ENCODE measurements at places on chromosomes 2 and 18.
A peak's percentile ranks its signal among the peaks of the same experiment; 100 is the strongest.

DNA sequence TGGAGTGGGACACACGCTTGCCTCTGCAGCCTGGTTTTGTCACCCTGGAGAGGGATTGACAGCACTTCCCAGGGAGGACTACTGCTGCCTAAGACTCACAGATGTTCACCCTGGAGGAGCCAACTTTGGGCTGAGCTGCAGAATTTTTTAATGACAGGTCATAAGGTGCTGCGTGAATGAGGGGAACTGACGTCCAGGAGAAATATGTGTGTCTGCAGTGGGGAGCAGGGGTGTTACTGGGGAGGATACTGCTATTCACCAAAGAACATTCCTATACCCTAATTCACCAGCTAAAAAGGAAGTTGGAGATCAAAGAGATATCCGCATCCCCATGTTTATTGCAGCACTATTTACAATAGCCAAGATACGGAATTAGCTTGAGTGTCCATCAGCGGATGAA lies 144.4 kb downstream of the MGAT5 start:
- DNase-seq = no peak

- DNase-seq = no peak
These were observed 38.6 kb downstream of the TRIB2 start for GRCh38 chr2:12755384-12755783.

GRCh38 chr2:96577501-96577900 lies 40.9 kb downstream of the ARID5A start:
- no peak for DNase-seq

DNA sequence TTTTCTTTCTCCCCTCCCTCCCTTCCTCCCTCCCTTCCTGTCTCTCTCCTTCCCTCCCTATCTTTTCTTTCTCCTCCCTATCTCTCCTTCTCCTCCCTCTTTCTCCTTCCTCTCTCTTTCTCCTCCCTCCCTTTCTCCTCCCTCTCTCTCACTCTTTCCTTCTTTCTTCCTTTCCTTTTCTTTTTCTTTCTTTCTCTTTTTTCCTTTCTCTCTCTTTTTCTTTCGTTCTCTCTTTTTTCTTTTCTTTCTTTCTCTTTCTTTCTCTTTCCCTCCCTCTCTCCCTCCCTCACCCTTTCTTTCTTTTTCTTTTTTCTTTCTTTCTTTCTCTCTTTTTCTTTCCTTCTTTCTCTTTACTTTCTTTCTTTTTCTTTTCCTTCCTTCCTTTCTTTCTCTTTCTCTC lies 169.7 kb upstream of the LINC00305 start:
- DNase-seq = no peak

- no peak for DNase-seq
These were observed 34.1 kb downstream of the RIT2 start for GRCh38 chr18:43081396-43081795.

GRCh38 chr2:152481881-152482583 lies 147.1 kb downstream of the FMNL2 start:
- no peak for DNase-seq

- DNase-seq = no peak
These were observed 26.3 kb downstream of the FN1 start for GRCh38 chr2:215409331-215410127.

DNA sequence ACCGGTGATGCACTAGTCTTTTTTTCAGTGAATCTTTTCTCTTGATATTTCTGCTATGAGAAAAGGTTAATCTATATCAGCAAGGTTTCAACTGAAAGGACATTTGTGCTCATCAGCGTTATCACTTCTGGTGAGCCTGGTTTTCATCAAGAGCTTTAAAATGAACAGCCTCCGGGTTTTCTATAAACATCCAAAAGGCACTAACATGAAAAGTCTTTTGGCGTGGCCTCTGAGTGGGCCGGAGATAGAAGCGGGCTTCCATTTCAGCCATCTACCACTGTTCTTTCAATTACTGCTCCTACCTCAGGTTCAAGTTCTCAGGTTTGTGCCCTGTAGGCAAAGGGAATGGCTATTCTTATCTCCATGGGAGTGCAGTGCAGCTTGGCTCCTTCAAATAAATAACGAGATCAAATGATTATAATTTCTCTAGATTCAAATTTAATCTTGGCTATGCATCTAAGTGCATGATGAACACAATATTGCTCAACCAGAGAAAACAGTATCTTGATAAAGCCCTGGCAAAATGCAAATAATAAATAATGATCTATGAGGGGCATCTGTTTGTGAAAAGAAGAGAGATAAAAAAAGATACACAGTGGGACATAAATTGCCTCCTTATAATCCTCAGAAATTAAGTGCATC lies 314.8 kb downstream of the CDH2 start:
- DNase-seq = no peak

GRCh38 chr2:126717928-126718327 lies 62.0 kb downstream of the GYPC start:
- no peak for DNase-seq

DNA sequence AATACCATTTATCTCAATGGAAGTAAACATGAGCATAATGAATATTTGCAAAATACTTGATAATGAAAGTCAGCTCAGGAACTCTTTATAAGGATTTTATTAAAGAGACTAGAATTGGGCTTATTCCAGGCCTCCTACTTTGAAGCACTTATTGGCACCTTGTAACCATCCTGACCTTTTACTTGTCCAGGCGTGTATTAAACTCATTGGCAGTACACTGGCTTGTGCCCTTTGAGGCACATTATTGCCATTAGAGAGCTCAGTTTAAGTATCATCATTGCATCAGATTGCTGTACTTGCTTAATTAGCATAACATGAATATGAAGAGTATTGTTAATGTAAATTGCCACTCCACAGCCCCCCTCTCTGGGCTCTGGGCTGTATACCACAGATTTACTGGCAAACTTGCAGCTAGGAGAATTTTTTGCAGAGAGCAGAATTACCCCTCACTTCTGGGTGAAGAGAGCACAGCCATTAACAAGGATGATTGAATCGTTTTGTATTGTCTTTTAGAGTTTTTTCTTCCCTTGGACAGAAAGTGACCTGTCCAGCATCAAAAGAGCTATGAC lies 72.5 kb downstream of the XIRP2 start:
- peak; percentile 72 for DNase-seq

- peak; percentile 76 for DNase-seq
These were observed 49.4 kb downstream of the ETAA1 start for GRCh38 chr2:67446491-67446911.

- no peak for DNase-seq
These were observed 5.4 kb downstream of the GDF7 start for GRCh38 chr2:20672201-20672951.

DNA sequence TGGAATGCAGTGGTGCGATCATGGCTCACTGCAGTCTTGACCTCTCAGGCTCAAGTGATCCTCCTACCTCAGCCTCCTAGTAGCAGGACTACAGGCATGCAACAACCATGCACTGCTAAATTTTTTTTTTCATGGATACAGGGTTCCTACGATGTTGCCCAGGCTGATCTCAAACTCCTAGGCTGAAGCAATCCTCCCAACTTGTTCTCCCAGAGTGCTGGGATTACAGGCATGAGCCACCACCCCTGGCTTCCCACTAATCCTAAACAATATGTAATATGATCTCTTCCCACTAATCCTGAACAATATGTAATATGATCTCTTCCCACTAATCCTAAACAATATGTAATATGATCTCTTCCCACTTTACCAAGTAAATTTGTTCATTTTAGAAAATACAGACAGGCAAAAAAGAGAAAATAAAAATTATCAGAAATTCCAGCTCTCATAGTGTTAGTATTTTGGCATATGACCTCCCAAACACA lies 33.7 kb upstream of the C18orf32 start:
- peak; percentile 70 for DNase-seq

Data from NCI-H1105 treated with DMSO at 0.1 percent for 48 hours (cell line).